Urinary bladder (tissue), 4 donors: ENCODE measurements at places on chromosomes 6 and 20. TPM values are rescaled to one million over a fixed set of nuclear protein-coding genes. Genes with fewer than 3 reads are reported as not detected.

Gene OTOR
- not detected for polyA plus RNA-seq

Gene ZNF165
- 0.90 TPM for polyA plus RNA-seq

Gene WDR27
- 15.9 TPM for polyA plus RNA-seq

Gene KCNS1
- polyA plus RNA-seq = 0.16 TPM

Gene NUP43
- polyA plus RNA-seq = 10.8 TPM

Gene COL12A1
- polyA plus RNA-seq = 54.8 TPM

Gene PSMA7
- polyA plus RNA-seq = 324 TPM

Gene PREP
- 26.9 TPM for polyA plus RNA-seq

Gene DACT2
- 0.60 TPM for polyA plus RNA-seq

Gene TRAPPC3L
- polyA plus RNA-seq = 0.05 TPM

Gene MEI4
- polyA plus RNA-seq = 0.01 TPM

Gene TBXT
- polyA plus RNA-seq = not detected

Gene GNAS-AS1
- polyA plus RNA-seq = 0.13 TPM

Gene ENPP1
- 3.8 TPM for polyA plus RNA-seq

Gene TNFRSF6B
- 35.6 TPM for polyA plus RNA-seq

Gene GGTLC1
- not detected for polyA plus RNA-seq

Gene PCSK2
- 8.0 TPM for polyA plus RNA-seq

Gene AIF1
- polyA plus RNA-seq = 41.7 TPM

Gene HBS1L
- polyA plus RNA-seq = 47.3 TPM

Gene GATA5
- polyA plus RNA-seq = 27.4 TPM

Gene THBD
- 55.0 TPM for polyA plus RNA-seq

Gene SLC24A3
- 20.5 TPM for polyA plus RNA-seq

Gene RHAG
- polyA plus RNA-seq = 0.24 TPM

Gene TP53TG5
- polyA plus RNA-seq = 0.96 TPM

Gene OOEP
- 0.24 TPM for polyA plus RNA-seq

Gene APOBEC2
- polyA plus RNA-seq = 0.41 TPM

Gene PLG
- 0.94 TPM for polyA plus RNA-seq

Gene NR2E1
- not detected for polyA plus RNA-seq

Gene SLC44A4
- 4.2 TPM for polyA plus RNA-seq

Gene HSPA1L
- polyA plus RNA-seq = 2.9 TPM

Gene LY6G6C
- polyA plus RNA-seq = not detected

Gene TCF15
- polyA plus RNA-seq = 0.65 TPM

Gene LPA
- polyA plus RNA-seq = 0.11 TPM

Gene BPIFA1
- not detected for polyA plus RNA-seq

Gene JPH2
- 83.5 TPM for polyA plus RNA-seq

Gene PPIL6
- polyA plus RNA-seq = 4.3 TPM

Gene HMGA1
- 23.6 TPM for polyA plus RNA-seq

Gene TTK
- polyA plus RNA-seq = 0.23 TPM

Gene TAGAP
- polyA plus RNA-seq = 3.5 TPM

Gene UBD
- polyA plus RNA-seq = 2.9 TPM

Gene MICAL1
- 83.8 TPM for polyA plus RNA-seq

Gene PRL
- not detected for polyA plus RNA-seq

Gene CRISP3
- polyA plus RNA-seq = 0.65 TPM

Gene NHLRC1
- 2.4 TPM for polyA plus RNA-seq

Gene TRIM40
- polyA plus RNA-seq = not detected

Gene PIM1
- 55.8 TPM for polyA plus RNA-seq

Gene ZNF133
- 15.2 TPM for polyA plus RNA-seq

Gene SYTL3
- 6.3 TPM for polyA plus RNA-seq

Gene HTR1E
- not detected for polyA plus RNA-seq

Gene LY6G5C
- 4.0 TPM for polyA plus RNA-seq

Gene GNAS
- polyA plus RNA-seq = 784 TPM

Gene DLL1
- 22.1 TPM for polyA plus RNA-seq

Gene KCNK16
- not detected for polyA plus RNA-seq

Gene PPP1R14C
- polyA plus RNA-seq = 0.08 TPM
